ENCODE measurements at places on chromosomes 7 and 10.

DNA sequence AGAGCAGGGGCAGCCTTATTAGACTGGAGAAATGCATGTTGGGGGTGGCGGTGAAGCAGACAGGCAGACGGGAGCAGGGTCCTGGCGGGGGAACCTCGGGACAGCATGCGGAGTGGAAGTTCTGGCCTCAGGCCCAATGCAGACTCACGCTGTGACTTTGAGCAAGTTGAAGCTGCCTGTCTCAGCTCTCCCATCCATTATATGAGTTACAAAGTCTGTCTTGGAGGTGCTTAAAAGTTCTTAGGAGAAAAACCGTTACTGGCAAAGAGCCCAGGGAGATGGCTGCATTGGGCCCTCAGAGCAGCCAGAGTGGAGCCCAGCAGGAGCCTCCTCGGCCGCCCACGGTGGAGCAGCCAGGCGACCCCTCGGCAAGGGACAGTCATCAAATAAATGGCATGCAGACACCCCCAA is 509.5 kb downstream of the PLXNA4 start:
- no peak for DNase-seq

DNA sequence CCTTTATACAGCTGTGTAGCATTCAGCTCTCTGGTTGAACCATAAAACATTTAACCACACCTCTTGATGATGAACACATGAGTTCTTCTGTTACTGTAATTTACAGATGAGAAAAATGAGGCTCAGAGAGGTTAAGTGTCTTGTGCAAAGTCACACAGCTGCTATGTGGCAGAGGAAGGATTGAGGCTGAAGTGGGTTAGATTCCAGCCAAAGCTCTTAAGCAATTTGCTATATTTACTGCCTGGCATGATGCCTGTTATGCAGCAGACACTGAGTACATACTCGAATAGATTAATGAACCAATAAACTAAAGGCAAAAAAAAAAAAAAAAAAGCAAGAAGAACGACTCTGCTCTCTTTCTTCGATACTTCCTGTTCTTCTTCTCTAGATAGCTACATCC is 35.7 kb downstream of the GFRA1 start:
- no peak for DNase-seq

DNA sequence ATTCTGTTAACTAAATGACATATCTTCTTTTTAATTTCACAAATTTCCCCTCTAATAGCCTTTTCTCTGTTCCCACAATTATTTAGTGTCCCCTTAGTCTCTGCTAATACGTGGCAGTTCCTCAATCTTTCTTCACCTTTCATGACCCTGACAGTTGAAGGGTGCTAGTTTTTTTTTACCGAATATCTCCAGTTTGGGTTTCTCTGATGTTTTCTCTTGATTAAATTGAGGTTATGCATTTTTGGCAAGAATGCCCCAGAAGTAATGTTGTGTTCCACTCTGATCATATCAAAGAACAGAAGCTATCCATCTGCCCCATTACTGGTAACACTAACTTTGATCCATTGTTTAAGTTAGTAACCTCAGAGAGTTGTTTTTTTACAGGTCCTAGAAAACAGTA is 133.6 kb upstream of the ASAH2 start:
- DNase-seq, result no peak

GRCh38 chr7:105478606-105479005 is 43.5 kb downstream of the PUS7 start:
- DNase-seq, result no peak

DNA sequence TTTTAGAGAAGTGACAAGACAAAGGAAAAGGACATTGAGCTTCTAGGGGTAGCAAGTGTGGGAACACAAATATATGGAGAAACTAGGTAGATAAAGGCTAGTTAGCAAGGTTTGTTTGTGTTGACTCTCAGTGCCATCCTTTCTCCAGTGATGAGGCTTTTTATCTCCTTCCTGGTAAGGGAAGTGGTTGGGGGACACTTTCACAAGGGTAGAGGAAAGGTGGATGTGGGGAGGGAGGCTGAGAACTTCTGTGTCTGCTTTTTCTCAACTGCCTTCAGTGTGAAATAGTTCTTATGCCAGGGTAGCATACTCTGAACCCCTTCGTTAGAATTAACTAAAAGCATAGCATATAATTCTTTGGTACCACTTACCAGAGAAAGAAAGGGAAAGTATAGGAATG is 93.0 kb upstream of the STRIP2 start:
- no peak for DNase-seq

DNA sequence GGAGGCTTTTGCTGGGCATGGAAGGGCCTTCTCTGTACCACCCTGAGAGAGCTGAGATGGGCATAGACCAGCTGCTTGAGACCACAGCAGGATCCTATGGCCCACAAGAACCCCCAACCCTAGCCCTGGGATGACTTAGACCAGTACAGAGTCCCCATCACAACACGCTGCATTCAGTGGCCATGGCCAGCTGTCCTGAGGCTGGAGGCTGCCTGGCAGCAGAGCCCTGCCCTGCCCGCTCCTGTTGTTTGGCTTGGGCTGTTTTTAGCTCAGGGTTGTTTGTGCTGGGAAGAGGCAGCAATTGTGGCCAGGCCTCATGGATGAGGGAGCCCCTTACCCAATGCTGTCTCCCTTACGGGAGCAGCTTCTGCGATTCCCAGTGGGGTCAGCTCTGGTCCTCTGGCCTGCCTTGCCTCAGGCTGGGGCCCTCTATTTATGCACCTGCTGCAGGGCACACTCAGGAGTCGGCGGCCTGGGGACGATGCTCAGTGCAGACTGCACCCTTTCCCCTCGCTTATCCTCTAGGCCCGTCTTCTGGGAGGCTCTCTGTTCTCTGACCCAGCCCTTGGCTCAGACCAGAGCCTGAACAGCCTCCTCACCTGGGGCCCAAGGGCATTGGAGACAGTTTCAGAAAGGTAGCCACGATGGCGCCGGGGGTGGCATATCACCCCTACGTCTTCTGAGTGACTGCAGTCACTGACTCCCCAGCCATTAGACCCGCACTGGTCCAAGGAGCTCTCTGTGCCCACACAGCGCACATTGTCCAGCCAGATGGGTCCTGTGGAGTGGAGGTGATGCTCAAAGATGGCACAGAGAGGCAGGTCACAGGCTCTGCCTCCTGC is 6.3 kb downstream of the LOXL4 start:
- no peak for DNase-seq

DNA sequence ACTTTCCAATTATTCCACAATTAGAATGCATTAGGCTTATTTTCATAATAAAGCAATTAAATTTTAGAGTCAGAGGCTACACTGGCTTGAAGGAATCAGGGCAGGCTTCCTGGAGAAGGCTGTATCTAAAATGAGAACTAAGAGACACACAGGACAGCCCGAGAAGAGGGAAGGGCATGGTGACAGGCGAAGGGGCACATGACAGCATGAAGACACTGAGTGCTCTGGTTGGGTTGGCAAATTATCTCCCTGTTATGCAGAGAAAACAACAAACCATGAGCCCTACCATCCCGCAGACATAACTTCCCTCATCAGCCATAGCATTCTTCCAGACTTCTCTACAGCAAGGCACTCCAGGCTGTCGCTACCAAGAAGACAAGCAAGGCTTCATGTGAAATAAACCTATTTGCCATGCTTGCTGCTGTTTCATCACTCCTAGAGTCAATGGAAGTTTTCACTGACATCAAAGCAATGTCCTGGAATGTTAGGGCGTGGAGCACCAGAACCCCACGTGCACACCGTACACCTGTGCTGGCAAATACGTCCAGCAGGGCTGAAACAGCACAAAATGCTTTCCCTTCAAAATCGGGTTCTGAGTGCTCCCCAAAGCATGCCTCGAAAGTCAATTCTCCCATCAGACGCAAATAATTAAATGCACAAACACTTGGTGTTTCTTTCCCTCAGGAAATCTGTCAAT is 21.3 kb downstream of the VOPP1 start:
- no peak for DNase-seq

- DNase-seq, result no peak
Measured at GRCh38 chr10:34677132-34677531, 138.0 kb downstream of the PARD3 start.

DNA sequence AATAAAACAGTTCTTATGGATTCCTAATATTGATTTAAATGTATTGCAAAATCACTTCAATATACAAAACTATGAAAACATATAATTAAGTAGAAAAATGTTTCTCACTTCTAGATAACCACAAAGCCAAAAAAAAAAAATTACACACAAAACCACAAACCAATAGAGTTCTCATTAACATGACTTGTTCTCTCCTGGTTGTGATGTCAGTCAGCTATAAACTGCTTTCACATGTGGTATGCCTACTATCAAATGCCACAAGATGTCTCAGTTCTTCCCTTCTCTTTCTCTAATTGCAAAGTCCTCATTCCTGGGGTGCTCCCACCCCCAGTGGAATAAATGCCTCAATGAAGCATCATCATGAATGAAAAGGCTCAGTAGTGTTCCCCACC is 16.6 kb downstream of the GNAI1 start:
- DNase-seq, result no peak

GRCh38 chr7:89728481-89728880 is 425.8 kb upstream of the STEAP1 start:
- DNase-seq, result no peak

- no peak for DNase-seq
Measured at GRCh38 chr7:129210256-129210988, 14.4 kb upstream of the AHCYL2 start.

GRCh38 chr7:120833546-120833945 is 24.4 kb downstream of the TSPAN12 start:
- no peak for DNase-seq

DNA sequence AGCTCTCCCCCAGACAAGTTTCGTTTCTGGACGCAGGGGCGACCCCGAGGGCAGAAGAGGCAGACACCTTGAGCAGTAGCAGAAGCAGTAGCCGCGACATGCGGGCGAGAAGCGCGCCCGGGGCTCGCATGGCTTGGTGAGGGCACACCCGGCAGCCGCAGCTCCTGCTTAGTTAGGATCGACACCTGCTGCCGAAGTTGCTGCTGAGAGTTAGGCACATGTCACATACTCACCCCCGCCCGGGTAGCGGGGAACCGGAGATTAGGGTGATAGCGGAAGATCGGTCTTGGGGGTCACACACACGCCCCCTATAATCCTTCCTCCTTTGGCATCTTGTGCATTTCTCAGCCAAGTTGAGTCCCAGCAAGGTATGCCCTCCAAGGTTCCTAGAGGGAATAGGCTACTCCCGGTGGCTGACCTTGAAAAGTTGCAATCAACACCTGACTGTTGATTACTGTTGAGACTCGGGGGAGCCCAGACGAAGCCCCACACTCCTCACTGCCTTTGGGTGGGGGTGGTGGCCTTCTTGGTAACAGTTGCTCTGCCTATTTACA is 668 bp downstream of the GPR37 start:
- no peak for DNase-seq

Data from Panc1 (cell line).